ENCODE measurements at places on chromosomes 13 and 19.
A peak's percentile ranks its signal among the peaks of the same experiment; 100 is the strongest.

GRCh38 chr13:20702915-20703779 lies at the start of gene IL17D:
Gene IL17D (plus strand): TSS chr13:20703699. CDS start chr13:20704002, 303 bp downstream.
- DNase-seq: no peak

DNA sequence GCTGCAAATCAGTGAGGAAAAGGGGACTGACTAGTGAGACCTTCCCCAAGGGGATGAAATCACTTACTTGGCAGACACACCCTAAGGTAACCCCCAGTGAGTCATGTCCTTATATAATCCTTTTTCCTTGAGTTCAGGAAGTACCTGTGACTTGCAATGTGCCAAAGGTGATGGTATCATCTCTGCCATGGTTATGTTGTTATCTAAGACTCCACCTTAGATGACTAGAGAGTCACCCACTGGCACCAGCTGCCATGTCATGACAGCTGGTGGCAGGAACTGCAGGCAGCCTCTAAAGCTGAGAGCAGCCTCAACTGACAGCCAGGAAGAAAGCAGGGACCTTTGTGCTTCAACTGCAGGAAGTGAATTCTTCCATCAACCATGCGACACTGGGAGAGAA lies 12.5 kb downstream of the PBX4 start:
- DNase-seq: no peak

DNA sequence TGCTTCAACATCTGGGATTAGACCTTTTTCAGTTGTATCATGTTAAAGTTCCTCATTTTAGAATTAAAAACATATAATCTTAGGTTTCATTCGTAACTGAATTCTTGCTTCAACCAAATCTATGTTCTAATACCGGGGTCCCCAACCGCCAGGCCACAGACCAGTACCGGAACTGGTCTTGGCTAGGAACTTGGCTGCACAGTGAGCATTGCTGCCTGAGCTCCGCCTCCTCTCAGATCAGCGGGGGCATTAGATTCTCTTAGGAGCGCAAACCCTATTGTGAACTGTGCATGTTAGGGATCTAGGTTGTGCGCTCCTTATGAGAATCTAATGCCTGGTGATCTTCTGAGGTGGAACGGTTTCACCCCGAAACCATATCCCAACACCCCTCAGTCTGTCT lies 19.2 kb downstream of the ITM2B start:
- DNase-seq: no peak

GRCh38 chr19:19405971-19406877 lies 749 bp downstream of the GATAD2A start:
- DNase-seq: no peak

- no peak for DNase-seq
Observed at GRCh38 chr13:25692099-25692498, 320.3 kb downstream of the ATP8A2 start.

GRCh38 chr13:42272115-42272803 lies at the start of gene AKAP11:
Gene AKAP11 (plus strand): TSS chr13:42272152. CDS start chr13:42286349, 14,197 bp downstream.
- peak; percentile 91 for DNase-seq

- DNase-seq: no peak
Observed at GRCh38 chr13:34344816-34345215, 526.9 kb downstream of the RFC3 start.

DNA sequence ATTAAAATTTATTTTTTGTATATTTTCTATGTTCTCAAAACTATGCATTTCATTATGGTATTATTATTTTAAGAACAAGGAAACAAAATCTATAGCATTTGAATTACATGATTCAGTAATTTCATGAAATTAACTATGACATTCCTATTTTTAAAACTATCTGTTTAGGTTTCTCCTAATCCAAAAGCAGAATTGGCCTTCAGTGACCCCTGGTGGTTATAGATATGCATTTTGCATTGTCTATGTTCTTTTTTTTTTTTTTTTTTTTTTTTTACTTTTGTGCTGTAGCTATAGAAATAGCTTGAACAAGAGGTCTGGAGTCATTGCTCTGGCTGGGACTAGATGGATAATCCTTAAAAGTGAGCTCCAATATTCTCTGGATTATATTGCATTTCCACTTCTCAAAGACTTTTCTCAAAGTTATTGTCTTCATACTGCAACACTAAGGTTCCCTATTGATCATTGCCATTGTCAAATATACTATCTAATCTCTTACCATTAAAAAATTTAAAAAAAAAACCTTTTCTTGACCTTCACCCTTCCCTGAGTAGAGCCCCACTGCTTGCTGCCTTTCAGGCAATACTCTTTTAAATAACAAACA lies 15.9 kb upstream of the DNAJC3 start:
- DNase-seq: no peak

DNA sequence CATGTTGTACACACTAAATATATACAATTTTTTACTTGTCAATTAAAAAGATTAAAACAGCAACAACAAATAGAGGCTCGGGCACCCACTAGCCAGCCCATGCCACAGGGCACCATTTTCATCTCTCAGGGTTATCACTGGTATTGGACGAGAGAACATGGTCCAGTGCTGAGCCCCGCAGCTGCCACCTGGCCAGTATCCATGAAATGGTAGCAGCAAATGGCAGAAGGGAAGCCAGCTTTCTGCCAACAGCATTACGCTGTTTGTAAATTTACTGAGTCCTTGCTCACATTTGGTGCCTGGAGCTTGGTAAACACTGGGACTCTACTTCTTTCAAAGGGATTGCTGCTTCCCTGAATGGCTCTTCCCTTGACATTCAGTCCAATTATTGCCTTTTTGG lies 87.9 kb upstream of the WASF3 start:
- peak; percentile 81 for DNase-seq

DNA sequence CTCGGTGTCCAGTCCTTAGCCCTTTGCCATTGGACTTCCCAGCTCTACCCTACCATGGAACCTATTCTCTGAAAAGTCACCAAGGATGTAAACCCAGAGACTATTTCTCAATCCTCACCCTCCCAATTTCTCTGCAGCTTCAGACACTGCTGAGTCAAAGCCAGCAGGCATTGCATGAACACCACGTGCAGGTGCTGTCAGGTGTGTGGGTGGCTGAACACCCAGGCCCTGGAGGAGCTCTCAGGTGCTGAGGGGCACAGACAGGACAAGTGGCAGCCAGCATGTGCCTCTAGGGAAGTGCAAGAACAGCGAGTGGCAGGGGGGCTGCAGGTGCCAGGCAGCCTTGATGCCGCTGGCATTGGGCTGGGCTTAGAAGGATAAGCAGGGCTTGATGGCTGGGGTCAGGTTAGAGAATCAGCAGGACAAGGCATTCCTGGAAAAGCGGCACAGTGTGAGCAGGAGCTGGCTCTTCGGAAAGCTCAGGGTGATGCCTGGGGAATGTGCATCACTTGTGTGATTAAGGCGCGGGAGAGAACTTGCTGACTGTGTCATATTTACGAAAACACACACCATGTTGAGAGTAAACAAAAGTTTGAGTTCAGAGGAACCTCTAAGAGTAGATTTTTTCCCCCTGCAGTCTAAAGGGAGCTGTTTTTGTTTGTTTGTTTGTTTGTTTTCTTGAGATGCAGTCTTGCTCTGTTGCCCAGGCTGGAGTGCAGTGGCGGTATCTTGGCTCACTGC lies 83.8 kb downstream of the LNX2 start:
- DNase-seq: no peak

- DNase-seq: no peak
Observed at GRCh38 chr19:49514151-49514550, 1.7 kb downstream of the FCGRT start.

- no peak for DNase-seq
Observed at GRCh38 chr19:28987177-28987576, 225.8 kb downstream of the UQCRFS1 start.

DNA sequence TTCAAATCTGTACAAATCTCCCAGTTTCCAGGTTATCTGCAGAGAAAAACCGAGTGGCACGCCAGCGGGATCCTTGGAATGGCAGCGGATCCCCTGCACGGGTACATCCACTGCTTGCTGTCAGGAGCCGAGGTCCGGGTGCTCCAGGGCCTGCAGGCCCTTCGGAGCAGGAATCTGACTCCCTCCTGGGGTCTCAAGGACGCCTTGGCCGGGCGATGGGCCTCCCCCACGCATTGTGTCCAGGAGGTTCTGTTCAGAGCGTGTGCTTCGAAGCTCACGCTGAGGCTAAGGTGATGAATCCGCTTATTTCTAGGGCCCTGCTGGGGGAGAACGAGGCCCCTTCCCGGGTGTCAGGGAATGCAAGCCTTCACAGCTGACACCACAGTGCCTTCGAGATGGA lies 148.9 kb downstream of the SOX1 start:
- DNase-seq: no peak

DNA sequence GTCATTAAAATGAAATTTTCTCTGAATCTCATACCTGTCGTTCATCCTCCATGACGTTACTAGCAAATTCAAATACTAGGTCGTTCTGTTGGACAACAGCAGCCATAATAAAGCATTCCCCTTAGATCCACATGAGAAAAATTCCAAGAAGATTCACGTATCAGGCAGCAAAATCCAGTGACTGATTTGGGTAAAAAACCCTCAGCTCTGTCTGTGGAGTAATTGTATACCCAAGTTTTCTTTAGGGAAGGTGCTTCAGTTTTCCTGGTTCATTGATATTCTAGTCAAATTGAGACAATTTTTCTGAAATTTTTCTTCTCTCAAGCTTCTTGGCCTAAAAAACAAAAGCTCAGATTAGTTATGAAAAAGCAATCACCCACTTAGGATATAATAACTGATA lies 37.2 kb downstream of the ELF1 start:
- DNase-seq: no peak

- DNase-seq: no peak
Observed at GRCh38 chr13:31945202-31945961, 86.2 kb upstream of the FRY start.

DNA sequence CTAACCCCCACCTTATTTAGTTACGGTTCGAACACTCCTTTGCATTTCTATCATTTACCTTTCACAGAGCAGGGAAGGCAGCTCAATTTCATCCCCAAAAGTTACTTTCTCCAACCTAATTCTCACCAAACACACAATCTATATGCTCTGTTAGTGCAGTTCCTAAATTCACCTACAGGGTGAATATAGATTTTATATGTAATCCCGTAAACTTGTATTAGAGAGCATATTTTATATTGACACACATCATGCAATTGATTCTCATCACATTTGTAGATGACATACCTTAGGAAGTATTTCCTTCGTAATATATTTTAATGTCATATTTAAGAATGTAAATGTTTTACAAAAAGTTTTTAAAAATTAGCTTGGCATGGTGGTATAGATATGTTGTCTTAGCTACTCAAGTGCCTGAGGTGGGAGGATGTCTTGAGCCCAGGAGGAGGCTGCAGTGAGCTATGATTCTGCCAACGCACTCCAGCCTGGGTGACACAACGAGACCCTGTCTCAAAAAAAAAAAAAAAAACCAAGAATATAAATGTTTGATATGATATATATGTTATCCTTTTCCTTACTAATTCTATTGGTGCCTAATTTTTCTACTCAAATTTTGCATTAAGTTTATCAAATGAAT lies 57.3 kb upstream of the TNFRSF19 start:
- no peak for DNase-seq

- DNase-seq: peak; percentile 53
Observed at GRCh38 chr13:48644951-48645350, 8.8 kb upstream of the CYSLTR2 start.

DNA sequence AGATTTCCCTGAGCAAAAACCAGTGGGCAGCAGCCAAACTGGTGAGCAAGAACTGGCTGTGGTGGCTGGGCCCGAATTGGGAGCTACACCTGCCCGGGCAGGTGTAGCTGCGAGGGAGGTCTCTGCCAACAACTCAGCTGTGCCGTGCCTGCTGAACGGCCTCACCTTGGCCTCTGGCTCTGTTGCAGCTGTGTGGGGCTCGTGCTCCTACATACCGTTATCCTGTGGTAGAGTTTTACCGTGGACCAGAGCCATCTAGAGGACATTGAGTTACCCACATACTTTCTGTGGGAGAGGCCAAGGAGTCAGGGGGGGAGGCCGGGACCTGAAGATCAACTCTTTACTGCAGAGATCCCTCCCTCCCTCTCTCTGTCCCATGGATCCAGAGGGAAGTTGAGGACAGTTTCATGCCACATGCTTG lies 113.2 kb downstream of the TM9SF2 start:
- DNase-seq: no peak

DNA sequence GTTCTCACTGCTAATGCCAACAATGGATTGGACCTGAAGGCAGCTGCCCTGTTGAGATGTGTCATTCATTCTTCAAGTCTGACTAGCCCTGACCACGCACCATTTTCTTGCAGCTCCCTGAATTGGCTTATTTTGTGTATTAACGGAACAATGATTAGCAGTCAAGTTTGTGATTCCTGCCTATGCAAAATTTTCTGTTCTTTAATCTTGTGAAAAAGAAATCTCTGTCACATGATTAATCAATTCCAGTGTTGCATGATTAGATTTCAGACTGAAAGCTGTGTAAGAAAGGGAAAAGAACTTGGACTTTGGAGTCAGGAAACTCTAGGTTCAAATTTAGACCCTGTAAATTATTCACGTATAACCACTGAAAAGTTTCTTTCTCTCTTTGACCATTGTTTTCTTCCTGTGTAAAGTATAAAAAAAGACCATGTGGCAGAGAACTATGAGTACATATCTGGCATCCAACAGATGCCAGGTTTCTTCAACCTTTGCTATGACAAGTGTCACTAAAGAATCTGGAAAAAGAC lies 64.5 kb upstream of the SLC10A2 start:
- DNase-seq: no peak

- DNase-seq: no peak
Observed at GRCh38 chr19:7971553-7972520, 28.4 kb upstream of the TIMM44 start.

- no peak for DNase-seq
Observed at GRCh38 chr19:42325896-42326771, 699 bp downstream of the MEGF8 start.

- no peak for DNase-seq
Observed at GRCh38 chr13:27406178-27406939, 18.1 kb upstream of the GTF3A start.

DNA sequence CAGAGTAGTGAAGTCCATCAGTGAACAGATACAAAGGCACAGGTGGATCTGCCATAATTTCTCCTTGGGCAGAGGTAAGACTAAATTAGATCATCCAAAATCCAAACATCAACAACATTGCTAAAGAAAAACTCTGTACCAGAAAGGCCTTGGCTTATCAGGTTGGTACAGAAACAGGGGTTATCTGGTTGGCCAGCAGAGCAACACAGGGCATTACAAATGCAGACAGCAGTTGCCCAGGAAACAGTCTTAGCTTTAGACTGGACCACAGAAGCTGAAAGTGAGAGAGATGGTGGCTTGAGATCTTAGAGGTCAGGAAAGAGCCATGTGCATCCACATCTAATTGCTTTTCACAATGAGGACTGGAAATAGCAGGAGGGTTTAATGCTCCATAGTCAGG lies 26.6 kb upstream of the DGKH start:
- no peak for DNase-seq

DNA sequence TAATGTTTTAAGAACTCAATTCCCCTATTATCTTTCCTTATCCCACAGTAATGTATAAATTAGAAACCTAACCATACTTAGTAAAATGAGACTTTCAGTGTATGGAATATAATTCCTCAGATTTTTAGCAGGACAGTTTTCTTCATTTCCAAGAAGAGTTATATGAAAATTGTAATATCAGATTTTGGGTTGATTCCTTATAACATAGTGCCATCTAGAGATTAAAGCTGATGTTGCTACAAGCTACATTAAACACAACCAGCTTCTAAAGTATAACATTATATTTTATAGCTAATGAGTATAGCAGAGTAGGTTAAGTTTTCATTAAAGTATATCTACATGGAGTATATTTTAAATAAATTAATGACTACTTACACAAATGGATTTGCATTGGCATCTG lies 99.7 kb upstream of the MIR17HG start:
- no peak for DNase-seq
